NCI-H2227 treated with DMSO at 0.1 percent for 48 hours (cell line): ENCODE measurements at places on chromosomes 5 and 9.

- DNase-seq = no peak
These were observed 625 bp upstream of the OLFM1 start for GRCh38 chr9:135086597-135087488.

- DNase-seq = peak; percentile 76
These were observed 62.4 kb downstream of the SERINC5 start for GRCh38 chr5:80193401-80193800.

GRCh38 chr5:113283558-113283957 lies 151.2 kb downstream of the TSSK1B start:
- no peak for DNase-seq

- no peak for DNase-seq
These were observed 7.3 kb upstream of the ARL15 start for GRCh38 chr5:54317511-54318260.

DNA sequence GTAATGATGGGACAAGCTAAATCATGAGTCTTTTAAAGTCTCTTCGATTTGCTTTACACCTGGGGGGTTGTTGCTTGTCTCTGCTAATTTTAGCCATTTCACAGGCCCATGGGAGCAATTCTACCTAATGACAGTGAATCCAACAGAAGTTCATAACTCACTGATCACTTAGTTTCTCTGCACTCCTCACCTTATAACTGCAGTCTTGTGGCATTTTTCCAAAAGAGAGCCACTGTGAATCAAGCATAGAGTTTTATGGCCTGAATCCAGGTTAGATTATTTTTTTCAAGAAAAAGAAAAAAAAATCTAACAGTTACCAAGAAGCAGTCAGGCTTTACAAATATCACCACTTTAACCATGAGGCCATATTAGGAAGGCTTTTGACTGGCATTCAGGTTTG lies 1.5 kb upstream of the IL7R start:
- DNase-seq = no peak

DNA sequence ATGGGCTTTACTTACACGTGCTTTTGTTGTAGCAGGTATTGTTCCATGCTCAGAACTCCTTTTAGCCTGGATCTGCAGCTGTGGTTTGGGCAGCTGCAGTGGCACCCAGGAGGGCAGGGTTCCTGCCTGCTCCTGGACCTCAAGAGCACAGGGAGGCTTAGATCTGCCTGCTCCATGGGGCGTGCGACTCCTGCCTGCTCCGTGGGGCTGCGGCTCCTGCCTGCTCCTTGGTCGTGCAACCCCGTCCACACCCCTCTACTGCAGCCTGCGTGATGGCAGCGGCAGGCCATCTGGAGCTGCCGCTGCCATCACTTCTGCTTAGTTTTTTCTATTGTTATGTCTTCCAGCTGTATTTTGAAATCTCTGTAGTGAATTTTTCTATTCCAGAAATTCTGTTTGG lies 11.7 kb upstream of the UGT3A2 start:
- DNase-seq = no peak

GRCh38 chr5:38731461-38731860 lies 114.4 kb upstream of the OSMR start:
- no peak for DNase-seq

DNA sequence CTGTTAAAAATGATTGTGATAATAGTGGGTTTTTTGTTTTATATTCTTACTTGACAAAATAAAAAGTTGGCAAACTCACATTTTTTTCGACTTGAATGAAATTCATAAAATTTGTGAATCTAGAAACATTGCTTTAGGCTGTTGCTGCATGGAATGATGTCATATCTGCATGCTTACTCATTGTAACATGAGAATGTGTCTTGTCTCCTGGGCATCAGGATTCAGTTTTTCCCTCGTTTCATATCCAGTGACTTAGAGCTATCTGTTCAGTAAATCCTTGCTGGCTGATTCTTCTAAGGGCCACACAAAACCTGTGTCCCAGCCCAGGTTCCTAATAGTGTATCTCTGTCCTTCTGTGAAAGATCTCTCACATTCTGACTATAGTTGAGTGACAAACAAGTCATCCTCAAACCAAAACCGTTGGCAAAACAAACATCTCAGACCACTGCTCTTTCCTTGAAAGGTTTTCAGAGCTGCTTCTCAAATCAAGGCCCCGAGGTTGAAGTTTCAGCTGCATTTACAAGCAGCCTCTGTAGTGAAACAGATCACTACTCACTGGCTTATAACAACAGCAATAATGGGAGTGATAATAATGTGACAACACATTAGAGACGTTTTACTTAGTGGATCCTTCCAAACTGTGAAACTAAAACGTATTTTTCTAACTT lies 95.0 kb downstream of the NPR3 start:
- no peak for DNase-seq

- DNase-seq = no peak
These were observed 460.4 kb downstream of the CDH9 start for GRCh38 chr5:26578002-26578401.
